ENCODE measurements at places on chromosomes 1 and 21.
A peak's percentile ranks its signal among the peaks of the same experiment; 100 is the strongest.

DNA sequence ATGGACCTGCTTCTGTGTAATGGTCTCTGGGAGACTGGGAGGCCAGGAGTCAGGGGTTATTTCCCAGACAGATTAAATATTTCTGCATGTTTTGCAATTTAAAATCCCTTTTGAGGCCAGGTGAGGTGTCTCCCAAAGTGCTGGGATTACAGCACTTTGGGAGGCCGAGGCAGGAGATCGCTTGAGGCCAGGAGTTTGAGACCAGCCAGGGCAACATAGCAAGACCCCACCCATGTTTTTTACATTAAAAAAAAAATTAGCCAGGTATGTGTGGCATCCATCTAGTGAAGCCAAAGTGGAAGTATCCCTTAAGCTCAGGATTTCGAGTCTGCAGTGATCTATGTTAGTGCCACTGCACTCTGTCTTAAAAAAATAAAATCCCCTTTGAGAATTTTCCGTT lies 34.1 kb downstream of the ECHDC2 start:
- no peak for DNase-seq

DNA sequence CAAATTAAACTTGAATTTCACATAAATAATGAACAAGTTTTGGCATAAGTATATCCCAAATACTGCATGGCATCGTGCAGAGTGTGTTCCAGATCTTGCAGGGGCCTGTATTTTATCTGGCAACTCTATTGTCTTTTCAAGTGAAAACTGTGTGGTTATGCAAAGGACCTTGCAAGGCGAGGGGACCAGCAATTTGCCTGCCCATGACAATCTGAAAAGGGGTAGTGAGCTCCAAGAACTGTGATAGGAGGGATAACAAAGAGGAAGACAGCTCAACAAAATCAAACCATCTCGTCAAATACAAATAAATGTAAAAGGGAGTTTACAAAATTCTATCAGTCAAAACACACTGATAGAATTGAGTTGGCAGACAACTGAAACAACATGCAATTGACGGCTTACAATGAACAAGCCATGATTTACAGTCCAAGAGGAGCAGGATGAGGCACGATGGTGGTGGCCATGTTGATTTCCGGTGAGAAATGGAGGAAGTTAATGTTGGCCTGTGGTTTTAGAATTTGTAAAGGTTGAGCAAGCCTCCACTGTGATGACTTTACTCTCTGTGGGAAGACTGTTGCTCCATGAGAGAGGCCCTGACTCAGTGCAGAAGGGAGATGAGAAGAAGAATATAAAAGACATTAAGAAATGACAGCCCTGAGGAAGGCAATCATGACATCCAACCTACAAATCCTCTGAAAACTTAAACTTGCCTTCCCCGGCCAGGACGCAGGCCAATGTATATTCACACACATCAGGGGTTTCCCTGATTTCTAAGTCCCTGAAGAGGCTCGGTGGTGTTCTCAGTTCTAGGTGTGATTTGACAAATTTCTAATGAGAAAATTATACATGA lies 132.2 kb downstream of the ADSS2 start:
- no peak for DNase-seq

- DNase-seq: no peak
Measured at GRCh38 chr1:231872461-231872910, 245.9 kb downstream of the DISC1 start.

GRCh38 chr1:70916034-70916427 lies 131.6 kb downstream of the PTGER3 start:
- DNase-seq: no peak

DNA sequence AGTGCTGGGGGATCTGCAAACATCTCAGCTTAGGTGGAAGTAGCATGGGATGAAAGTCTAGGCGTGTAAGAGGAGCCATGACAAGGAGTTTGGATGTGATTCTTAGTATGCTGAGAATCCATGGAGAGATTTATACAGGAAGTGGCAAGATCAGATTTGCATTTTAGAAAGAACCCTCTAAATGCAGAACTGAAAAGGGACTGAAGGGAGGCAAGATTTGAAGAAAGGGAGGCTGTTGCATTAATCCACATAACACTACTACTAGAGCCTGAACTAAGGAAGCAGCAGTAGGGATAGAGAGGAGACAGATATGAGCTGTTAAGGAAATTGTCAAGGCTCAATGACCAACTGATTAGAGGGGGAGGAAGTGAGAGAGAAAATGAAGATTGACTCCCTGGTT lies 9.8 kb downstream of the C1orf74 start:
- no peak for DNase-seq

- peak; percentile 72 for DNase-seq
Measured at GRCh38 chr1:153728305-153729066, 636 bp downstream of the INTS3 start.

- no peak for DNase-seq
Measured at GRCh38 chr1:185239861-185240260, 77.2 kb downstream of the IVNS1ABP start.

DNA sequence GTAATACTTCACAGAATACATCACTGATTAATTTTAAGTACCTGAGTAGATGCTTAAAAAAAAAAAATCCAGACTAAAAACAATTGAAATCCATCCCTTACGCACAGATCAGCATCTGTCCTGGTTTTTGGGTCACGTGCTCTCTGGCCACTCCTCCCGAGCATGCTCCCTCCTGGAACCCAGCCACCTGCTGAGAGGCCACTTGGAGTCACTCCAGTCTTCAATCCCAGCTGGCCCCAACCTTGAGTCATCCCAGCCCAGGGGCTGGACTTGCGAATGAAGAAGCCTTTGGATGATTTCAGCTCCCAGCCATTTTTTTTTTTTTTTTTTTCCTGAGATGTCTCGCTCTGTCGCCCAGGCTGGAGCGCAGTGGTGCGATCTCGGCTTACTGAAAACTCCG lies 8.9 kb downstream of the MAP1LC3C start:
- DNase-seq: no peak

Data from retina (tissue), 1 donor.